ENCODE measurements at places on chromosomes 6 and 20.

- DNase-seq: no peak
Observed at GRCh38 chr6:158648682-158649131, 1.1 kb upstream of the SYTL3 start.

- DNase-seq: no peak
Observed at GRCh38 chr6:139142262-139142661, 7.4 kb downstream of the HECA start.

DNA sequence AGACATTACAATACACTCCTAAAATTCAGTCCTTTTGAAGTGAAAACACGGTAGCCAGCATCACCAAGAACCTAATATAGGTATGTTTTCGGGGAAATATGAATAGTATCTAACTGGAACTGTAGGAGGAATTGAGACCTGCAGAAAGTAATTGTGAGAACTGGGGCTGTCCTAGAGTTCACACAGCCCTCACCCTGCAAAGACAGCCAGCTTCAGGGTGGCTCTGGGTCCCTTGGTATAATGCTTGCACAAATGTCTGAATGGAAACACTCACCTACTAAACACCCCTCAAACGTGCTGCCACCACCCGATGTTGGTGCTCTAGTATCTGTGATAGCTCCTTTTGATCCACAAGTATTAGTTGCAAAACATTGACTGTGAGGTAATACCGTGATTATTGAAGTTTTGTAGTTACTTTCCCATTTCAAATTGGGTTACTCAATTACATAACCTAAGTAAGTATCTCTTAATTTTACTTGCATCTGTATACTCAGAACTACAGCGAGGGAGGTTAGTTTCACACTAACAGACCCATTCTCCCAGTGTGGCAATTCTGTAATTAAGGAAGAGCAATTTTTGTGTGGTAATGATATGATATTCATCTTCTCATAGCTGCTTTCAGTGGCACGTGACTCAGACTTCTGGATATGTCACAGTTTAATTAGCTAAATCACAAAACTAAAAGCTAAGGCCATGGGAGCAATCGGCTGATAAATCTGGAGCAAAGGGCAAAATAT is 129.5 kb downstream of the INSM1 start:
- no peak for DNase-seq

DNA sequence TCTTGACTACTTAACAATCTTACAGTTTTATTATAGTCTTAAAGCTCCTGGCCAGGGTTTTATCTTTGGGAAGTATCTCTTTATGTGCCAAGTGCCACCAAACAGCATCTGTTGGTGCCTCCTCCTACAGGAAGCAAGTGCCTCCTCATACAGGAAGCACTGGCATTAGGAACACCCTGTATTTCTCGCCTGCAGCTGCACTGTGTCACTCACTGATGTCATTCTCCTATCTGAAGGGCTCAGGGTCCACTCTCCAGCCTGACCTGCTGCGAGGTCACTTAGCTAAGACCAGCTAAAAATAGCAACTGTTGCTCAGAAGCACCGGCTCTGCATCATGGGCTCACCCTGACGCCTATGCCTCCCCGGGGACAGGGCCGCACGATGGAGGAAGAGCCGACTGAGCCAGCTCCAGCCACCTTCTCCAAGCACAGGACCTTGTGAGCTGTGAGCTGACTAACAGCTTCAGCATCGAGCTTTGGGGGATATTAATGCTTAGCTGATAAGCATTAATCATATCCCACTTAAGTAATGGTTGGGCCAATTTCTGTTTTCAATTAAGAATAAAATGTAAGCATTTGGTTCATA is 66.3 kb upstream of the CD93 start:
- no peak for DNase-seq

DNA sequence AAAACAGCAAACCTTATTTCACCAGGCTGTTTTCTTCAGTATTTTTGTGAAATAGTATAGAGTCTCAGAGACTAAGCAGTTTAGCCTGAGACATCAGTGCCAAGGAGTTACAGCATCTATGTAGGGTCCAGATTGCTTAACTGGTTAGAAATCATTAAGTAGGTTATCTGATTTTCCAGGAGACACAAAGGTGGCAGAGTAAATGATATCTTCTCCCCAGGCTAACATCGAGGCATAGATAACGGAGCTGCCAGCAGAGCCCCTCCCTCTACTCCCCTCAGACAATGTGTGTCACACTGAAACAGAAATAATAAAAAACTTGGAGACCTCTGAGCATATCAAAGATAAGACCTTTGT is 473.0 kb upstream of the CITED2 start:
- DNase-seq: no peak

- no peak for DNase-seq
Observed at GRCh38 chr6:39566456-39566855, 158.8 kb downstream of the KIF6 start.

DNA sequence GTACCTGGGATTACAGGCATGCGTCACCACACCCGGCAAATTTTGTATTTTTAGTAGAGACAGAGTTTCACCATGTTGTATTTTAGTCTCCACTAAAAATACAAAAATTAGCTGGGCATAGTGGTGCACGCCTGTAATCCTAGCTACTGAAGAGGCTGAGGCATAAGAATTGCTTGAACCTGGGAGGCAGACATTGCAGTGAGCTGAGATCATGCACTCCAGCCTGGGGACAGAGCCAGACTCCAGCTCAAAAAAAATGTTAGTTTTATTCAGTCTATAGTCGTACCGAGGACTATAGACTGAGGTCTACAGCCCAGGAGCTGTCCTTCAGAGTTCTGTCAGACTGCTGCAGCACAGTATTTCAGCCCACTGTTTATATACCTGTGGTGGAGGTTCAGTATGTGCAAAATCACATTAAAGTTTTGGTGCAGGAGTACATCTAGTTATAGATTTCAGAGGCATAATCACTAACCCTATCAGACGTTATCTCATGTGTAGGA is 3.6 kb upstream of the CASP8AP2 start:
- DNase-seq: no peak

- no peak for DNase-seq
Observed at GRCh38 chr6:89385846-89386245, 26.2 kb downstream of the RRAGD start.

DNA sequence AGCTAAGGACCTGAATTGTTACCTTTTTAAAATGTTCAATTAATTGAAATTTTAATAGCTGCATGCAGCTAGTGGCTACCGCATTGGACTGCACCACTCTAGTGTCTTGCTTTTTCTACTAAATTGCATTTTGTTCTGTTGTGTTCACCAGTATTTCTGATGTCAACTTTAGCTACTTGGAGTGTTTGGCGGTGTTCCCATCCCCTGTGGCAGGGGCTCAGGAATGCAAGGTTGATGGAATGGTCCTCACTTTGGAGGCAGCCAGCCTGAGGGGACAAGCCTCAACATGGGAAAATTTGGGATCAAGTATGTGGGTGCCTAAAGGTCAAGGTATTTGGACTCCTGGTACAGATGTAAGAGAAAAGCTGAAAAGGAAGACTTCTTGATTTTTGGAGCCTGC is 230.1 kb upstream of the PRND start:
- no peak for DNase-seq

GRCh38 chr6:135883536-135883935 is 32.0 kb downstream of the PDE7B start:
- no peak for DNase-seq

DNA sequence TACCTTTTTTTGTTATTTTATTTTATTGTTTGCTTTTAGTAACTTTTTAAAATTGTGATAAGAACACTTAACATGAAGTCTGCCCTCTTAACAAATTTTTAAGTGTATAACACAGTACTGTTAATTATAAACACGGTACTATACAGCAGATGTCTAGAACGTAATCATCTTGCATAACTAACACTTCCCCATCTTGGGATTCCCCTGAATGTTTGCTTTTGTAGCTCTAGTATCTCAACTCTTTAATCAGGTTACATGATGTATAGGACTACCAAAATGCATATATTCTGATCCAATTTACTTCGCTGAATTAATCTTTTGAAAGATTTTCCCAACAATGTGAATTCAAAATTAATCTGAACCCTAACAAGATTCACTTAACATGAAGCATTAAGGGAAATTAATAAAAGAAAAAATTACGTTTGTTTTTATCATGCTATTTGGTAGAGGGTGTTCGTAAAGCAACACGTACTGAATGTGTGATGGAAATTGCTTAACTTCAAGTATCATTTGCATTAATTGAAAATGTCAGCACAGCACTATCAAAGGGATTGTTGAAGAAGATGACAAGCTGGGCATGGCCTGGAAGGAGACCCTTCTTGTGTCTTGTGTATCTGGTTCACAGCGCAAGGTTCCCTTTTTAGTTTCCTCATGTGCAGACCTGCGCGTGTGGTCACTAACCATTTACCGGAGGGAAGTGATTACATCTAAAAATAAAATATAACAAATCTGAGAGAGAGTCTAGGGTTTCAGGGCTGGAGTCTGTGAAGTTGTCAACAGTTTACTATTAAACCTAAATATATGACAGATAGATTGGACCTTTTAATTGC is 15.2 kb downstream of the COL19A1 start:
- no peak for DNase-seq

GRCh38 chr6:26351544-26351953 is 13.4 kb upstream of the BTN3A2 start:
- no peak for DNase-seq

GRCh38 chr20:23832775-23833513 is 6.4 kb upstream of the CST2 start:
- no peak for DNase-seq

DNA sequence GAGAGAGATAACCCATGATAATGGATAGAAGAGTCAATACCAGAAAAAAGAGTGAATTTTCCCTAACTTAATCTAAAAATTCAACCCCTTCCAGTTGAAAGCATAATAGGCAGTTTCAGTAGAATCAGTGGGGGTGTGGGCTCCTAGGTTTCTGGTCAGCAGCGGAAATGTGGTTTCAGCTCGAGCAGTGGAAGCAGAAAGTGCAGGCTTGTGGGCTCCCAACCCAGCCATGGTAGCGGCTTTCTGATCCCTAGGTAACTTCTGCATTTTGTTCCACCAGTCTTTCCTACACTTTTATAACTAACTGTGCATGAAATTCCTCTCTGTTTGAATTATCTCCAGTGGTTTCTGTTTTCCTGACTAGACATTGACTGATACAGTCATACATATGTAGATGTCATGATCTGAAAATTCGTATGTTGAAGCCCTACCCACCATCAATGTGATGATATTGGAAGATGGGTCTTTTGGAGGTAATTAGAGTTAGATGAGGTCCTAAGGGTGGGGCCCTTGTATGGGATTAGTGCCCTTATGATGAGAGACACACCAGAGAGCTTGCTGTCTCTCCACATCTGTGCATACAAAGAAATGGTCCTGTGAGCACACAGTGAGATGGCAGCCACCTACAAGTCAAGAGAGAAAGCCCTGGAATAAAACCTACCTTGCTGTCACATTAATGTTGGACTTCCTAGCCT is 6.5 kb upstream of the DDO start:
- no peak for DNase-seq

- DNase-seq: no peak
Observed at GRCh38 chr6:83633149-83633548, 75.8 kb downstream of the SNAP91 start.

DNA sequence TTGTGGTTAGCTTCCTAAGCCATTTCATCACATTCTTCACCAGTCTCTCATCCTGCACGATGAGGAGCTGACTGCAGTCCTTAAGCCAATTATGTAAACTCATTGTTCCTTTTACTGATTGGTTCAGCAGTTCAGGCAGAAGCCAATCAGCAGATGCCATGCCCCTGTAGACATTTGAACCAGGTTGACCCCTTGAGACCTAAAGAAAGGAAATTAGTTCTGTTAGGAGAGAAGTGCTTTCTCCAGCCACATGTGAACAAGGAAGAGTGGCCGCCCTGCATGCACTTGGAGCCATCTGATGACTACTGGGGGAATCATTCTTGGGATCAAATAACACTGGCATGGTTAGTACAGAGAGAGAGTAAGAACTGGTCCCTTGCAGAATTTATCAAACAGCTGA is 535.2 kb upstream of the ID4 start:
- no peak for DNase-seq

DNA sequence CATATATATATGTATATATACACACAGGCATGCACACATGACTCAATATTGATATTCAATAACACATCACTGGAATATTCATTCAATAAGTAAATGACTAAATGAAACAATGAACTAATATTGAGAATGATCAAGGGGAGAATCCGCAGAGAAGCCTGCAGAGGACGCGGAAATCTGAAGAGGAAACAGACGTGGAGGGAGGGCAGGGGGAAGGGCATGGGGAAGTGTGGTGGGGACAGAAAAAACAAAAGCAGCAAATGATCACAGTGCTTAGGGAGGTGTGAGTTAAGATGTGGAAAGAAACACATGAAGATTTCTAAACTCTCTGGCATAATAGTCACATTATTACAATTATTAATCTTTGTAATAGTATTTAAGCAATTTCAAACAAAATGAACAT is 14.5 kb downstream of the PERP start:
- DNase-seq: no peak

GRCh38 chr6:73857341-73857890 is 161.4 kb downstream of the CD109 start:
- DNase-seq: no peak

DNA sequence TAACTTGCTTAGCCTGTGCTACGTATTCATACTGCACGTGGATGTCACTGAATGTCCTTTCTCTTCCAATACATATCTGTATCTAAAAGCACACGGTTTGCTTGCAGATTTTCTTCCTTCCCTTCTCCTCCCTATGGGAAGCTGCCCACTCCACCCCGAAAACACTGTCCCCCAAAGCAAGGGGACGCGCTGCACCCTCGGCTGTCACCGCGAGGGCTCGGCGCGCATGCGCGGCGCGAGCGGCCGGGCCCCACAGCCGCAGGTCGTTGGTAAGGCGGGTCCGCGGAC is 659 bp downstream of the TMX4 start:
- peak; percentile 72 for DNase-seq

DNA sequence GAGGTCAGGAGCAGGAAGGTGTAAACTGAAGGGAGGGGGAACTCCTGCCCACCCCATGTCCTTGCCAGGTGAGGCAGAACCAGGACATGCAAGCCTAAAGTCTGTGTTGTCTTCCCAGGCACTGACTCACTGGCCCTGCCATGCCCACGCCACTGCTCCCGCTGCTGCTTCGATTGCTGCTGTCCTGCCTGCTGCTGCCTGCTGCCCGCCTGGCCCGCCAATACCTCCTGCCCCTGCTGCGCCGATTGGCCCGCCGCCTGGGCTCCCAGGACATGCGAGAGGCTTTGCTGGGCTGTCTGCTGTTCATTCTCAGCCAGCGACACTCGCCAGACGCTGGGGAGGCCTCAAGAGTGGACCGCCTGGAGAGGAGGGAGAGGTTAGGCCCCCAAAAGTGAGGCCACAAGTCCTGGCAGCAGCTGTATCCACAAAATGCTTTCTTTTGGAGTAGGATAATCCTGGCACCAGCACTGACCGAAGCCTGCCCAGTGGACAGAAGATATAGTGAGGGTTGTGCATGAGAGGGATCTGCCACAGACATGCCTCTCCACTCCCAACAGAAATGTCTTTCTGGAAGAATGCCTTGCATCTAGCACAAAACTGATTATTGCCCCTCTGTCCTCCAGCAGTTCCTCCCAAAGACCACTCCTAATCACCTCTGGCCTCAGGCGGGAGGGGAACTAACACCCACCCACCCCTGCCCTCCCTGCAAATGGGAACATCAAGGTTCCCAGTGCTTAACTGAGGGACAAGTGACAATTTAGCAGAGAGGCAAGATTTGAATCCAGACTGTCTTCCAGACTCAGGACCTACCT is 812 bp downstream of the MYMX start:
- no peak for DNase-seq

- DNase-seq: no peak
Observed at GRCh38 chr6:44278774-44279697, 8.8 kb downstream of the TMEM151B start.
